HuH-7 (cell line): ENCODE measurements at places on chromosomes 6 and 20.

DNA sequence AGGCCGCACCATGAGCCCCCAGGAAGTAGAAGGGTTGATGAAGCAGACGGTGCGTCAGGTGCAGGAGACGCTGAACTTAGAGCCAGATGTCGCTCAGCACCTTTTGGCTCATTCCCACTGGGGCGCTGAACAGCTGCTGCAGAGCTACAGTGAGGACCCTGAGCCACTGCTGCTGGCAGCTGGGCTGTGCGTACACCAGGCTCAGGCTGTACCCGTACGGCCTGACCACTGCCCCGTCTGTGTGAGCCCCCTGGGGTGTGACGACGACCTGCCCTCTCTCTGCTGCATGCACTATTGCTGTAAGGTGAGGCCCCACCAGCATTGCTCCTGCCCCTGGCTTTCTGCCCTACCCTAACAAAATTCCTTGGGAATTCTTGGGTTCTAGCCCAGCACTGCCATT lies 13.1 kb downstream of the DNPH1 start:
- DNase-seq, result no peak

DNA sequence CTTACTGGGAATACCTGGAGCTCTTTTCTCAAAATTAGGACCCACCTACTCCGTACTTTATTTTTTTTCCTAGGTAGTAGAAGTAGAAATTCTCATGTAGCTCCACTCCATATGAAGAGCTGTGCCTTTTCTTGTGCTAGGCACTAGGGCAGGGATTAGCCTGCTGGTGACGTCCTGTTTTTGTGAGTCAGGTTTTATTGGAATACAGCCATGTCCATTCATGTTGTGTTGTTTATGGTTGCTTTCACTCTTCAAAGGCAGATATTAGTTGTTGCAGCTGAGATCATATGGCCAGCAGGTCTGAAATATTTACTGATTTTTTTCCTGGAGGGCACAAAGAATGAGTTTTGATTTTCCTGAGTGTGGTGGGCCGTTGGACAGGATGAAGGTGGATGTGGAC lies 20.5 kb downstream of the XRN2 start:
- no peak for DNase-seq

- DNase-seq, result no peak
These were observed 190.8 kb upstream of the NOX3 start for GRCh38 chr6:155646443-155646842.

GRCh38 chr6:79731471-79731870 lies 100.3 kb downstream of the SH3BGRL2 start:
- no peak for DNase-seq

GRCh38 chr6:36969240-36969691 lies 14.7 kb downstream of the PI16 start:
- no peak for DNase-seq

GRCh38 chr6:41724228-41724580 lies 11.2 kb downstream of the TFEB start:
- DNase-seq, result no peak

DNA sequence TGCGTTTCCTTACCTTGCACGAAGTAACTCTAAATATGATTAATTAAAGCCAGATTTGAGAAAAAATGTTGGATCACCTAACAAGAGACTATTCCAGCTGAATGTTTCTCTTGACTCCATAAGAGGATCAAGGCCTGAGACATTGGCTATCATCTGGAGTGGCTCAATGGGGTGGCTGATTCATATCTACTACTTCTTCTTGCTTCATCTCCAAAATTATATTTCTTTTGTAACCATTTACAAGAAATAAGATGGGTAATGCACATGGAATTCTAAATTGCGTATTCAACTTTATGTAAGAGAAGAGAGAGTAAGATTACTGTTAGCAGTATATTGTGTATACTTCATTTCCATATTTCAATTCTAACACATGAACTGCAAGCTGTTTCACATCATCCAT lies 819.0 kb upstream of the EYS start:
- DNase-seq, result no peak

DNA sequence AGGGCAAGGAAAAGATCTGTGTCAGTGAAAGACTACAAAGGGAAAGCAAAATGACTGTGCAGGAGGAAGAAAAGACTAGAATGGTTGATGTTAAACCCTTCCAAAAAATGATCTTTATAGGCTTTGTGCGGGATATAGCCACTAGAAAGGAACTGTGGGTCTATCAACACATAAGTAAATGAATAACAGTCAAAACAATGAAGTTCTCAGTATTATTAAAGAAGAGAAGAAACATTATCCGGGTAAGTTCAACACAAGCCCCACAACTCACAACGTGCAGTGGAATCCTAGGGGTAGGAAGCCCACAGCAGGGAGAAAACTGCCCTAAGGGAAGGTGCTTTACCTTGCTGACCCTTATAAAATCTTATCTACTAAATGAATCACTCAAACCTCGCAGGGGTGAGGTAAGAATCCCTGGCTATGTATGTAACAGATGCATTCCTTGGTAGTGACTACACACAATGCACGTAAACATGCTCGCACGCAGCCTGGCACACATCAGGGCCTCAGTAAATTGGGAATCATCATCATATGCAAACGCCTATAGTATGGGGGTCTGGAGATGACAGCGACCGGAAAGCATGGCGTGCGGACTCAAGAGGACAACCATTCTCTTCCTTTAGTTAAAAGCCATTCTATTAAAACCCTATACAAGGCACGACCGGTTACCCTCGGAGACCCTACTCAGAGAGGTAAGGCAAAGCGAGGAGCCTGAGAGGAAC lies 11.3 kb downstream of the TFAP2A start:
- peak; percentile 49 for DNase-seq

DNA sequence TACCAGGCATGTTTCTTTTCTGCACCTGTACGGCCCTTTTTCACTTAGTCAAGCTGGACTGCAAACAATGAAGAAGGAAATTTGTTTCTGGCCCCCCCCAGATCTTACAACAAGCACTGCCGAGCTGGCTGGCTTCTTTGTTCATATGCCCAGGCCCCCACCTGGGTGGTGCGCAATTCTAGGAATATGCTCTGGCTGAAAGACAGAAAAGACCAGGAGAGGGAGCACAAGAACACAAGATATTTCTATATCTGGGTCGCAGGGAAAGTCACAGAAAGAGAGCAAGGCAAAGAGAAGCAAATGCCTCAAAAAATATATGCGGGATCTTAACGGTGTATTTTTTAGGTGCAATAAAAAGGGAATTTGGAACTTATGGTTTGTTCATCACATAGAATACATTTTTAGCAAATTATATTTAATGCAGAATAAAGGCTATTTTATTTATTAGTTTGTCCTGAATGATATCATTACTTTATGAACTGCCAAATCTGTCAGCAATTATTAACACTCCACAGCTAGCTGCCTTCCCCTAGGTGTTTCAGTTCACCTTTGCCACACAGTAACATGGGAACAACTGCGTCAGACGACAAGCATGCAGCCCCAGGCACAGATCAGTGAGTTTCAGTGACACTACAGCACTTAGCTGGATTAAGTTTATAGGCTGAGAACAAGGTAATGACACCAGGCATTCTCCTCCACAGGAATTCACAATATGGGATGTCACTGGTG lies 76.5 kb downstream of the GJA10 start:
- peak; percentile 46 for DNase-seq

GRCh38 chr6:13377054-13377758 lies 48.9 kb upstream of the TBC1D7 start:
- DNase-seq, result no peak

- no peak for DNase-seq
These were observed 142.3 kb upstream of the SASH1 start for GRCh38 chr6:148200293-148200692.

- DNase-seq, result no peak
These were observed 2.3 kb downstream of the CCND3 start for GRCh38 chr6:41939176-41939847.

- DNase-seq, result no peak
These were observed 36.6 kb downstream of the ABRACL start for GRCh38 chr6:139064981-139065665.

DNA sequence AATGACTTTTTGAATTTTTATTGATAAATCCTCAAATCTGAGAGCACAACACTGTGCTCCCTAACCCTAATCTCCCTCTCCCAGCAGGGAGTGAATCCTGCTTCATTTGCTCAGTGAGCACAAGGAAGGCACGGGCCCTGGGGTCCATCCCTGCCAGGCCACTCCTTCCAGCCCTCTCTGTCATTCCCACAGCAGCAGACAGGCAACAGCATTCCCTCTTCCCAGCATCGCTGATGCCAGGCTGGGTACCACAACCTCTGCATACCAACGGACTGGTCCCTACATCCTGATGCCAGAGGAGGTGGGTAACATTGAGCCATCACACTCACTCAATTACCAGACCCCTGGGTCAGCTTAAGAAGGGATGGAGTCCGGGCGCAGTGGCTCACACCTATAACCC lies 34.2 kb downstream of the MRPL14 start:
- DNase-seq, result no peak

- DNase-seq, result no peak
These were observed 150.4 kb downstream of the RNGTT start for GRCh38 chr6:88813045-88813444.
